ENCODE measurements at places on chromosomes 7 and 10.

DNA sequence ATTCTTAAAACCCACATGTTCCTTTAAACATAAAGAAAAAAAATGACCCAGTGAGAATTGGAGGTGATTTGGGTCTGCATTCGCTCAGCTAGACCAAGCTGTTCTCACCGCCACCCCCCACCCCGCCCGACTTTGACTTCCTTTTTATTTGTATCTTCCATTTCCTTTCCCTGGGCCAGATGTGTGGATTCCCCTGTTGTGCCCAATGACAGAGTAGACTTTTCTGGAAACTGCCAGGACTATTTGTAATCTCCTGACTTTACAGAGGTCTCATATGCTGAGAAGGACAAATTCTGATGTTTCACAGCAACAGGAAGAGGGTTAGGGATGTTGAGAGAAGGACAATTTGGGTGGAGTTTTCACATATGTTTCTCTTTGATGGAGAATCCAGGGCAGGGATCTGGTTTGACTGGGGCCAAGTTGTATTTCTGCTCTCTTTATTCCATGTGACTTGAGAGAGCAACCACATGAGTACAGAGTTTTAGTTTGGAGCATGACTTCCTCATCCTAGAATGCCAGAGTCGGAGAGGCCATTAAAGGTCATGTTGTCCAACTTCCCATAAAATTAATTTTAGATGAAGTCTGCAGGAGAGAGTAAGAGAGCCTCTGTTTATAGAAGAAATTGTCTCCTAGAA, 1023.2 kb downstream of the LRMDA start:
- no peak for DNase-seq

- DNase-seq: no peak
Observed at GRCh38 chr10:101933976-101934375, 90.4 kb upstream of the KCNIP2 start.

- no peak for DNase-seq
Observed at GRCh38 chr10:102859911-102860310, 5.9 kb downstream of the BORCS7 start.

DNA sequence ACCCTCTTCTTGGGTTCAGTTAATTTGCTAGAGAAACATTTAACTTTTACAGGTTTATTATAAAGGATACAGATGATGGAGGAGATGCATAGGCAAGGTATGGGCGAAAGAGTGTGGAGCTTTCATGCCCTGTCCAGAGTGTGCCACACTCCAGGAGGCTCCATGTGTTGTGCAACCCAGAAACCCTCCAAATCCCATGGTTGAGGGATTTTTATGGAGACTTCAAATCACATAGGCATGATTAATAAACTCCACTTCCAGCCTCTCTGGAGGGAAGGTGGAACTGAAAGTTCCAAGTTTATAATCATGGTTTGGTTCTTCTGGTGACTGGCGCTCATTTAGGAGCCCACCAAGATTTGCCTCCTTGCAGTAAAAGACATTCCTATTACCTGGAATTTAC, 159.9 kb downstream of the PHTF2 start:
- DNase-seq: no peak

GRCh38 chr7:155814316-155815276, 2.3 kb upstream of the SHH start:
- no peak for DNase-seq

GRCh38 chr7:34900891-34901513, 136.3 kb downstream of the DPY19L1 start:
- no peak for DNase-seq

GRCh38 chr7:46459942-46460341, 538.9 kb upstream of the IGFBP3 start:
- no peak for DNase-seq

DNA sequence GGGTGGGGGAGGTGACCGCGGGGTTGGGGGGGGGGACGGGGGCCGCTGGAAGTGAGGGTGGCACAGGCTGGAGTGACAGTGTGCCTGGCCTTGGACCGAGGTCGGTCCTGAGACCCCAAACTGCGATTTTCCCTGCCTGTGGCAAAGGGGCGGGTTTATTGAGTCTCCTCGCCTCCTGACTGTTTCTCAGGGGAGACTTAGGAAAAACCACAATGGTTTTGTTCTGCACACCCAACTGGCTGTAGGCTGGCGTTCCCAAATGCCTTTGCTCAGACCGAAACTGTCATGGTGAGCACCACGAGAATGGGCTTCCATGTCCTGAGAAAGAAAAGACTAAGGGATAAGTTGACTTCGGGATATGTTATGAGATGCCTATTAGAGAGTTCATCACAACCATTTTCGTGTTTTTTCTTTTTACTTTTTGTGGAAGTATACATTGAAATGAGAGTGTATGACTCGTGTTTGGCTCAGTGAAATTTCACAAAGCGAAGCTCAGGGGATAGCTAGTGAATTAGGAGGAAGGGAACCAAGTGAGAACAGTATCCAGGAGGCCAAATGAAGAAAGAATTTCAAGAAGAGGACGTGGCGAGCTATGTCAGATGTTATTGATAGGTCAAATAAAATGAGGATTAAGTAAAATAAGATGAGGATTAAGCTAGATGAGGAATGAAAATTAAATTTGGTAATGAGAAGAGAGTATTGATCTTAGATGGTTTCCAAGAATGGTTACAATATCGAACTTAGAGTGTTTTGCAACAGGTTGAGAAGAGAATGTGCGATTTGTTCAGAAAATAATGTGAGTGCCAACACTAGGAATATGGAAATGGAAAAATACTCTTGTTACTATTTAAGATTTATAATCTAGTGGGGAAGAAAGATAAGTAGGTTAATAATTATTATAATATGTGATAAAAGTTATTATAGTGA, 918 bp downstream of the NET1 start:
- no peak for DNase-seq

GRCh38 chr10:114605155-114605797, 52.8 kb downstream of the ABLIM1 start:
- no peak for DNase-seq

DNA sequence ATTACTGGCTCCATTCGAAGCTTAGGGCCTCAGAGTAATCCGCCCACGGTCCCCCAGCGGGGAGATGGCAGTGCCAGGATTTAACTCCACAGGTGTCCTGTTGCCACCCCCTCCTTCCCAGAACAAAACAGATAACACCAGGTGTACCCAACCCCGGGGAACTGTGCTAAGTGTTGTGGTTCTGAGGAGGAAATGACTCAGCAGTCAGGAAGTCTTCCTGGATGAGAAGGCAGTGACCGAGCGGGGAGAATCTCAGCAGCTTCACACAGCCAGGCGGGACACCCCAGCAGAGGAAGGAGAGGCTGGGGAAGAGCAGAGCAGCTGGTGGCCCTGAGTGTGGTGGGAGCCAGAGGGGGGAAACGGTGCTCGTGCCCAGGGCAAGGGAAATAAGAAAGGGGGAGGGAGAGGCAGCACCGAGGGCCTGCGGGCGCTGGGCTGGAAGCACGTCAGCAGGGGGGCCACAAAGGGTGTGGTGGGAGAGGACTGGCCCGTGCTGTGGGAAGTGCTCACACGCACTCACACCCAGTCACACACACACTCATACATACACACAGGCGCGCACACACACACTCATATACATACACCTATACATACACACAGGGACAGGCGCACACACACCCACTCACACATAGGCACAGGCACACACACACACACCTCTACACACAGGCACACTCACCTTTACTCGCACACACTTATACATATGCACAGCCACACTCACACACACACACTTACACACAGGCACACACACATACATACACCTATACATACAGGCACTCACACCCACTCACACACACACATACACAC, 59.8 kb upstream of the CHST15 start:
- peak; percentile 62 for DNase-seq

DNA sequence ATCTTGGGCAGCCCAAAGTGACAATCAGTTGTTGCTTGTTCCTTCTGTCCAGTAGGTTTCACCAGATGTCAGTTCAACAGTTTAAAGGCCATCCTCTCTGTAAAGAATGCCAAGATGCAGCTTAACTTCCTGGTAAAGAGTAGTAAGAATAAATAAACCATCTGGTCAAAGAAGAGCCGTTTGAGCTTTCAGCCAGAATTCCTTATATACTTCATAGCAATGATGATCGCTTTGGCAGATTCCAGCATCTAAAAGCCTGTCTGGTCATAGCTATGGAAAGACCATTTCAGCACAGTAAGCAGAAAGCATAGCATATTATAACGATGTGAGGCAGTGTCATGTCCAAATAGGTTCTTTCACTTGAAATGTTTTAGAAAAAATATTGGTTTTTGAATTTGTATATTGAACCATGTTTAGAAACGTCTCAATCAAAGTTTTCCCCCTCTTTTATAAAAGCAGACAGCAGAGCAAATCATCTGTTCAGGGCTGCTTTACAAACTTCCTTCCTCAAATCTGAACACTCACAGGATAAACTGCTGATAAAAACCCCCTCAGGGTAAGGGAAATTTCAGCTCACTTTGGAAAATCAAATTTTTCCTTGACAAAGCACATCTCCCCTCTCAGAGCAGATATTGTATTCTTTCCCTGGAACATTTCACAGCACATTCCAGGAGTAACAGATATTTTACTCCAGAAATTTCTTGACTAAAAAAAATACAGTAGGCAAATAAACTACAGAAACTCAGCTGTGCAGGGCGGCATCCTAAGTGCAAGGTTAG, 184.1 kb downstream of the NOC3L start:
- DNase-seq: no peak

DNA sequence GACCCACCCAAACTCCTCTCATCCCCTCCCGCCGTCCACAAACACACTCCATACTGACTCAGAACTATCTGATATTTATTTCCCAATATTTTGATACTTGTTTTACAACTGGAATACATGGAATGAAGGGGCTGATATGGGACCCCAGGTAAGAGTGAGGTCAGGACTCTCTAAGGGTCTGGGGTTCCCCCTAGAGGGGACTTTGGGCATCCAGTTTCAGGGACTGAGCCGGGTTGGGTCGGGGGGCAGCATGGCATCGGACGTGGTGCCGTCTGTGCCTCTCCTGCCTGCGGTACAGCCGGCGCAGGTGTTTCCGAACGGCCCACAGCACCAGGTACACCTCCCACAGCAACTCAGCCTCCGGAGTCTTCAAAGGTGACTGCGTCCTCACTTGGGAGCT, 7.5 kb downstream of the SPACDR start:
- no peak for DNase-seq

GRCh38 chr10:30728766-30729165, 99.2 kb upstream of the LYZL2 start:
- DNase-seq: no peak

GRCh38 chr10:78730754-78731153, 338.0 kb upstream of the ZMIZ1 start:
- no peak for DNase-seq

DNA sequence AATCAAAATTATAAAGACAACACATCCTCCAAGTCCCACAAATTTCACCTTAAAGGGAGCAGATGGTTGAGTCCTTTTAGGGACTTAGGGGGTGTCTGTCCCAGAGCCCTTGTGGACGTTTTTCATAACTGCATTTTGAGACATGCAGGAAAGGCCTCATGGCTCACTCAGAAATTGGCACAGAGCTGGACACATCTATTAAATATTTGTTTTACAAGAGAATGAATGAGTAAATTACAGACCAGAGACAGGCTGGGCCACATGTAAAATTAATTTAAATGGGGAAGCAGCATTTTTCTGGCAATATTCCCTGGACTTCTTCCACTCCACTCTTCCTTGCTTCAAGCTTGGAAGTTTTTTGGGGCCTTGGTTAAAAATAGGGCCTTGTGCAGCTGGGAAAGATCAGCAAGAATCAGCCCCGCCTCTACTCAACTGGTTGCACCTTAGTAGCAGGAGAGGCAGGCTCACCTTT, 20.0 kb downstream of the LAMB1 start:
- no peak for DNase-seq

DNA sequence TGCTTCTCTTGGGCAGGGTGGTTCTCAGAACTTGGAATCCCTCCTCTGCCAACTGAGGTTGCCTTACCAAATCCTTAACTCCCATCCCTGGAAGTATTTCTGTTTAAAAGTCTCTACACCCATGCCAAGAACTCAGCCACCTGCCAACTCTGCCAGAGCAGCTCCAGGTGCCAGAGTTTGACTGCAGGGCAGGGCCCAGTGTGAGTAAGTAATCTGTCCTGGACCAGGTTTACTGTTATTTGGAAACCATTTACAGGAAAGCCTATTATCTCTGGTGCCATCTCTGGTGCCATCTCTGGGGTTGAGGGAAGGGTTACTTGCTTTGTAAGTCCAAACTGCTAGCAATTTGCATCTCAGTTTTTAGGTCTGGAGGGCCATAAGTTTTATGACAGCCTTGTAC, 2.5 kb downstream of the TSPAN15 start:
- no peak for DNase-seq

DNA sequence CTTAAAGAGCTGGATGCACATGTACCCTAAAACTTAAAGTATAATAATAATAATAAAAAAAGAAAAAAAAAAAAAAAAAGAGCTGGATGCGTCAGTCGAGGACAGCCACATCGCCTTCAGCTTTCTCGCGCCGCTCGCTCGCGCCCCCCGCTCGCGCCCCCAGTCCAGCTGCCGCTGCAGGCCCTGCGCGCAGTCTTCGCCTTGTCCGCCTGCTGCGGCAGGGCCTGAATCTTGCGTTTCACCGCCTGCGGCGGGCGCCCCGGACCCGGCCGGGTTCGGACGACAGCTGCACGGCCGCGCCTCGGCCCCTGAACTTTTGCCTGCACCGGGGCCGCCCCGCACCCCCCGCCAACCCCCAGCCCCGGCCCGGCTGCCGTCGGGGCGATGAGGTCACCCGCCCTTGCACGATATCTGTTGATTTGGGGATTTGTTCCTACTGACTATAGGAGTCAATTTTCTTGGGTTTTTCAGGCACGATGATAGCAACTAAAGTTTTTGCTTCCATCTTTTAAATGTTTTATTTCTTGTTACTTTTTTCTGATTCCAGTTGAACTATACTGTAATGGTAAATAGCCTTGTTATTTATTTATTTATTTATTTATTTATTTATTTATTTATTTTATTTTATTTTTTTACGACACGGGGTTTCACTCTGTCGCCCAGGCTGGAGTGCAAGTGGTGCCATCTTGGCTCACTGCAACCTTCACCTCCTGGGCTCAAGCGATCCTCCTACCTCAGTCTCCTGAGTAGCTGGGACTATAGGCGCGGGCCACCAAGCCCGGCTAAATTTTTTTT, 33.5 kb upstream of the CPN1 start:
- no peak for DNase-seq
